LNCaP clone FGC (cell line): ENCODE measurements at places on chromosomes 12 and 14.

DNA sequence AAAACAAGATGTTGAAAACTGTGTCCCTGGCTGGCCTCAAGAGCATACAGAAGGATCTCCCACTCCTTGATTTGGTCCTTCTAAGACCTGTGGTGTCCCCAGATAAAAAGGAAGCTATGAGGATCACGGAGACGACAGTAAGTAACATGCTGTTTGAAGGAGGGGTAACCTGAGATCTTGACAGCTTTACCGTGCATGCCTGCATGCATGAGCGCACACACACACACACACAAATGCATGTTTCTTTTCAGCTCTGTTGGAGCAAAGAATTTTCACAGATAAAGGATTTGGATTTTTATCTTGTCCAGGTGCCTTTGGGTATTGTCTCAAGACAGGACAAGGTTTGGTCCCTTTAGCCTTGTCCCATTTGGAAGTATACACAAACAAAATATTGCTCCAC, 411.6 kb upstream of the CCDC196 start:
- no peak for DNase-seq

DNA sequence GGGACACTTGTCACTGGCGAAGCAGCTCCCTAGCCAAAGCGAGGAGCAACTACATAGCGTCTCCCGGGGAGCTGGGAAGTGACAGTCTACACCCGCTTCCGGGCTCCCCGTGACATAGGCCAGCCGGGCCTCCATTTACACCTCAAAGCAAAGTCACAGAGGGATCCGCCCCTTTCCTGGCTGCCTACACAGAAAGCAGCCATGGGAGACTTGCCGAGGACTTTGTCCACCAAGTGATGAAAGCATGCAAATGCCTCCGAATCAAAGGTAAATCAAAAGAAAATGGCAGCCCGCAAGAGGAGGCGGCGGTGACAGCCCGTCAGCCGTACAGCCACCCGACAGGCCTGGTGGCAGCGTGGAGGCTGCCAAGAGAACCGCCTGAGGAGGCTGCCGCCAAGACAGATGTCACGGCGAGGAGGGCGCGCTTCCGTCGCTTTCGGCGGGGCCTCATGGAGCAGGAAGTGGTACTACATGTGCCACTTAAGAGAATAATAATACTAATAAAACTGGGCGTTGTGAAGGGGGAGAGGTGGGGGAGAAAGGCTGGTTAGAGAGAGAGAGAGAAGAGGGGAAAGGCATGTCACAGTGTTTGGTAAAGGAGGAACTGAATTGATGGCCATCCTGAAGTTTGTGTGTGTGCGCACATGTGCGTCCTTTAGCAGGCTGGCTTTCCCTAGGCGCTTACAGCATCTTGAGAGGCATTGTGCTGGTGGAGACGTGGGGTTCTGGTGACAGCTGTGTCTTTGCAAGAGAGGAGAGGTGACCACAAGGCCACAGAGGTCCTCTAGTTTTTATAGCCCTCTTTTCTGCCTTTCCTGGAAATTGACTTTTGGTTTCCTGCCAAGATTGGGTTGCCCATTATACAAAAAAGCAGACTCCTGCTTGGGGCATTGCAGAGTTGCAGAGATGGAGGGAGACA, 661.7 kb downstream of the VRK1 start:
- no peak for DNase-seq

- DNase-seq = no peak
Observed at GRCh38 chr12:69843608-69844007, 18.6 kb downstream of the MYRFL start.

DNA sequence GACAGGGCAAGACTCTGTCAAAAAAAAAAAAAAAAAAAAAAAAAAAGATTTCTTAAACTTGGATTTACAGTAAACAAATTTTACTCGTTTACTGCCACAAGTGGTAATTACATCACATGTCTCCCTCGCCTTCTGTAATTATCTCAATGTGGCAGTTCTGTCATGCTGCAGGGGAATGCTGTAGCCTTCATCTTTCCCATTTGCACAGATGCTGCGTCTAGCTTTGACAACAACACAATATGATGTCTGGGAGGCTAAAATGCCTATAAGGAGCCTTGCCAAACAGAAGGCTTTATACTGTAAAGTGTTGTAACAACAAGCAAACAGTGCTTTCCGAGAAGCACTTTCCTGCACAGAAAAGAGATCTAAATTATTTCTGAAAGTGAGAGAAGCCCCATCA, 48.7 kb downstream of the ESR2 start:
- no peak for DNase-seq

DNA sequence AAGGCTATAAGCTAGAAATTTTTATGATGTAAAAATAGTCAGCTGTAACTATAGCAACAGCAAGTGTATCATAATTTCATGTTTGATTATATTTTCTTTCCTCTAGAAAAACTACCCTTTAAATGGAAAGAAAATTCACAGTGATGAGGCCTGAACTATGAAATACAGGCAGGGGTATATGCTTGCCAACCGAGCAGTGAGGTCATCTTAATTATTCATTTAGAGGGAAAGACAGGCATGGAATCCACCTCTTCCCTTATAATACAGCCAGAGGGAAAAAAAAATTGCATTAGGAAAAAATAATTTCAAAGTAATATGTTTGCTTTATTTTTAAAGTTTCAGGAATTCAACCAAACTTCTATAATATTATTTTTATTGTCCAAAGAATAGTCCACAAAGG, 139.8 kb downstream of the EPS8 start:
- no peak for DNase-seq

DNA sequence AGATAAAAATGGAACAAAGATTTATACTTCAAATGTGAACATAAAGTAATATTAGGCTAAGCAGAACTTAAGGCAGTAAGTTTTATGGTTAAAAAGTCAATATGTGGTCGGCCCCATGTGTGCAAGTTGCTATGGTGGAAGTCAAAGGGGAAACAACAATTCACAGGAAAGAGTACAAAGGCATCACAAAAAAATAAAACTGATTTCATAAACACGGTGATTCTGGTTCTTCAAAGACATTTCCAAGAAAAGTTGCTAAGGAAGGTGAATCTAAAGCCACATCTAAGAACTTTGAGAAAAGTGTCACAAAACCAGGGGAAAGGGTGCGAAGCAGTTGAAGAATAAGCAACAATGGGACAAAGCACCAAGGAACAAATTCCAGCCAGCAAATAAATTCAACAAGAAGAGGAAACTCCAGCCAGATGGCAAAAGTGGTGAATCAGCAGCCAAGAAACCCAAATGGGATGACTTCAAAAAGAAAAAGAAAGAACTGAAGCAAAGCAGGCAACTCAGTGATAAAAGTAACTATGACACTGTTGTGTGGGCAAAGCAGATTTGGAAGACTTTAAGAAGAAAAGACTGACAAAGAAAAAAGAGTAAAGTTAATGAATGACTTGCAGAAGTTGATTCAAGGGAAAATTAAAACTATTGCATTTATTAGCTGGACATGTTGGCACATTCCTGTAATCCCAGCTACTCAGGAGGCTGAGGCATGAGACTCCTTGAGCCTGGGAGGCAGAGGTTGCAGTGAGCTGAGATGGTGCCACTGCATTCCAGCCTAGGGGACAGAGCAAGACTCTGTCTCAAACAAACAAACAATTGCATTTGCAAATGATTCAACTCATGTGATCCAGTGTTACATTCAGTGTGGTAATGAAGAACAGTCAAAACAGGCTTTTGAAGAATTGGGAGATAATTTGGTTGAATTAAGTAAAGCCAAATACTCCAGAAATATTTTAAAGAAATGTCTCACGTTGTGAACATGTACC, 19.5 kb downstream of the PTGDR start:
- no peak for DNase-seq

DNA sequence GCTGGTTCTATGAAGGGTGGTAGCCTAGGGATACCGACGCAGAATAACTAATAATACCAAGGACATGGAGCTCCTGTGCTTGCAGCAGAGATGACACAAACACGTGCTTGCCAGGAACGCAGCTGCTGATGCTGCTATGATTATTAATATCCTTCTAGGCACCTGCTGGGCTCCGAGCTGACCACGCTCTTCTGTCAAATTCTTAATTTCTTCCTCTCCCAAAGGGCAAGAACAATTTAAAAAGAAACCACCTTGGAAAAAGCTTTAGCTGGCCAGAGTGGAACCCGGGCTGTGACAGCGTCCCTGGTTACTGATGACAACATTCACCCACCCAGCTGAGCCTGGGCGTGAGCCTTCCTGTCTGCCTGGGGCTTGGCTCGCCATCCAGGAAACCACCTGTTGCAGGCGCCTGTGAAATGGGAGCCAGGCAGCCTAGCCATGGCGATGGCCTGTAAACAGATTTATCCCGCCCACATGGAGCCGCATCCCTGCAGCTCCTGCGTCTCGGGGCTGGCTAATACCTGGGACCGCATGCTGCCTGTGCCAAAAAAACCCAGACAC, 28.8 kb downstream of the CLMN start:
- DNase-seq = peak; percentile 93

DNA sequence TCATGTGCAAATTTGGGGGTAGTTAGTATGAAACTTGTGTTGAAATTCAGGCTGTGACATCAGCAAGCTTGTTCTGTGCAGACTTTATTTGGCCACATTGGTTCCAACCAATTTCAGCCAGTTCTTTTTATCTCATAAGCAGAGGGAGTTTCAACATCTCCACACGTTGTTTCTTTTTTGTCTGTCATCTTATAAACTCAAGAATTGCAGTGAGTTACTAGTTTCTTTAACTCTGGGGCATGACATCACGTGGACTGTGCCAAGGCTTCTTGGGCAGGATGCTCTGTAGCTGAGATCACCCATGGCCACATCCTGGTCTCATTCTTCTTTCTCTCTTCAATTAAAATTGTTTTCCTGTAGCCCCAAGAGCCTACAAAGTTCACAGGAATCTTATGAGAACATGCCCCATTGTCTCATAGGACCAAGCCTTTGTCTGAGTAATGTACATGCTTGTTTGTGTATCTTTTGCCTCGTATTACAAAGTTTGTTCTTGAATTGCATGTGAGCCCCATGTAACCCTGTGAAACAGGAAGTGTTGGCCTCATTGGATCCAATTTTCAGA, 982.0 kb upstream of the TMEM132C start:
- DNase-seq = no peak

DNA sequence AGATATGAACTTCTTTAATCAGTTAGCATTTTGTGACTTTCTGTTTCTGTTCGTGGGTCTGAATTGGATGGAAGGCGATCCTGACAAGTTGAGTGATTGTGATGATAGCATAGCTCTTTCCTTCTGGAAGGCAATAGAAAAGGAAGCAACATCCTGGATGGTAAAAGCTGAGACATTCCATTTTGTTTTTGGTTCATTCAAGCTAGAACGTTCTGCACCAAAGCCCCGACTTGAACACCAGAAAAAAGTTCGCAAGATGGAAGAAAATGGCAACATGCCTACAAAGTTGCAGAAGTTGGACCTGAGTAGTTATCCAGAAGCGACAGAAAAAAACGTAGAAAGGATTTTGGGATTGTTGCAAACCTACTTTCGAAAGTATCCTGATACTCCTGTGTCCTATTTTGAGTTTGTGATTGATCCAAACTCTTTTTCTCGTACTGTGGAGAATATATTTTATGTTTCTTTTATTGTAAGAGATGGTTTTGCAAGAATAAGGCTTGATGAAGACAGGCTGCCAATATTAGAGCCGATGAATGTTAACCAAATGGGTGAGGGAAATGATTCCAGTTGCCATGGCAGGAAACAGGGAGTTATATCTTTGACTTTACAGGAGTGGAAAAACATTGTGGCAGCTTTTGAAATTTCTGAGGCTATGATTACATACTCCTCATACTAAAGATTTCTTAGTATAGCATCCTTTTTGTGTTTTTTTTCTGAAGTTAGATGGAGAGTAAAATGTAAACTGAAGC, 896 bp downstream of the EID3 start:
- no peak for DNase-seq

DNA sequence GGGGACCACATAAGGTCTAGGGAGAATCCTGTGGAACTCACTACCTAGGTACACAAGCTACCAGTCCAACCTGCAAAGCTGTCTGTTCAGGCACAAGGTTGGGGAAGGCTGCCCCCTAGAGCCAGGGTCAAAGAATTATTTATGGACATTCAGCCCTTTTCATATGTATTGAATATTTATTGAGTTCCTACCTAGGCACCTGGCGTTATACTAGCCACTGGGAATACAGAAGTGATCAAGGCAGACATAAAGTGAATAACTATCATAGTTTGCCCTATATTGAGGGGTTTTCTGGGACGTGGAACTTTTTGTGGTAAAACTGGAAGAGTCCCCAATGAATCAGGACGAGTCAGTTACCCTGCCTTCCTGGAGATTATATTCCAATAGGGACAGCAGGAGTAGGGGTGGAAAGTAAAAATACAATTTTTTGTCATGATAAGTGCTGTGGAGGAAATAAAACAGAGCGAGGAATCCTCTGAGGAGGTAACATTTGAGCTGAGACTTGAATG, 5.8 kb upstream of the SLC48A1 start:
- no peak for DNase-seq

DNA sequence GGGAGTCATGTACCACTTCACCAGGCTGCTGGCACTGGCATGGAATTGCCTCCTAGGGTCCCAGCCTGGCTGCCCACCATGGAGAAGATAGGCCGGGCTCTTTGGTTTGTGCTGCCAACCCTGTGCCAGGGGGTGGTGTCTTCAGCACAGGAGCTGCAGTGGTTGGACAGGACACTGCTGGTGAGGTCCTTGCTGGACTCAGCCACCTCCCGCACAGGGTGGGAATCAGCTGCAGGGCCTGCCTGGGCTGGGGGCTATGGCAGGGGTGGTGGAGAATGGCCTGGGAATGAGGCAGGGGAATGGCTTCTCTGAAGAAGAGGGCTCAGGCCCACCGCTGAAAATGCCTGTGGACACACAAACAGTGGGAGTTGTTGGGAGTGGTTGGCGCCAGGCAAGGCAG, 70.6 kb upstream of the CAPRIN2 start:
- DNase-seq = no peak

DNA sequence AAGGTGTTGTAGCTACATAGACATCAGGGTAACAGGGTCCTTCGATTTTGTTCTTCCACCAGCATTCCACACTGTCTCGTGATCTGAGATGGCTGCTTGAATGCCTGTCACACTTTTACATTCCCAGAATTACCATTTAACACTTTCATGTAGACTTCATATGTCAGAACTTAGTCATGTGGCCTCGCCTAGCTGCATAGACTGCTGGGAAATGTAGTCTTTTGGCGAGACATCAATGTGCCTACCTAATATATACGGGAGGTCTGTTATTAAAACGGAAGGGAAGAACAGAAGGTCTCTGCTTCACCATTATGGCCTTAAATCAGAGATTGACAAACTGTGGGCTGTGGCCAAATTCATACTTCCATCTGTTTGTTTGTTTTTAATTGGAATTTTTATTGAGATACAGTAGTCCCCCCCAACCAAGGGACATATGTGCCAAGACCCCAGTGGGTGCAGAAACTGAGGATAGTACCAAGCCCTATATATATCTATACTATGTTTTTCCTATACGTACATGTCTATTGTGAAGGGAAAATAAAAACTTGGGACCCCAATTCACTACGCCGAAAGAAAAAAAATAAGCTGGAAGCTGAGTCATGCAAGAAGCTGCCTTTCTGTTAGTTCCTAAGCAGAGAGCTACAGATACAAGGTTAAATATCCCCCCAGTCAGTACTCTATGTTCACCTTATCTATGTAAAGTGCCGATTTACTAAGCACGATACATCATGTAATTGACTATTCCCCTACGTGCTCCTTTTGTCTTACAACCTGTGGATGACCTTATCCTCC, 11.3 kb upstream of the HRK start:
- DNase-seq = no peak

GRCh38 chr14:90677484-90678050, 138.7 kb downstream of the TTC7B start:
- no peak for DNase-seq

GRCh38 chr14:64800000-64800399, 79.7 kb downstream of the SPTB start:
- peak; percentile 21 for DNase-seq

- no peak for DNase-seq
Observed at GRCh38 chr12:51753980-51754675, 94.4 kb downstream of the FIGNL2 start.

GRCh38 chr12:28550757-28551704, 360.8 kb downstream of the CCDC91 start:
- DNase-seq = no peak
